Left ventricle myocardium superior (tissue), 1 donor: ENCODE measurements at places on chromosomes 11 and 22.
A peak's percentile ranks its signal among the peaks of the same experiment; 100 is the strongest.

DNA sequence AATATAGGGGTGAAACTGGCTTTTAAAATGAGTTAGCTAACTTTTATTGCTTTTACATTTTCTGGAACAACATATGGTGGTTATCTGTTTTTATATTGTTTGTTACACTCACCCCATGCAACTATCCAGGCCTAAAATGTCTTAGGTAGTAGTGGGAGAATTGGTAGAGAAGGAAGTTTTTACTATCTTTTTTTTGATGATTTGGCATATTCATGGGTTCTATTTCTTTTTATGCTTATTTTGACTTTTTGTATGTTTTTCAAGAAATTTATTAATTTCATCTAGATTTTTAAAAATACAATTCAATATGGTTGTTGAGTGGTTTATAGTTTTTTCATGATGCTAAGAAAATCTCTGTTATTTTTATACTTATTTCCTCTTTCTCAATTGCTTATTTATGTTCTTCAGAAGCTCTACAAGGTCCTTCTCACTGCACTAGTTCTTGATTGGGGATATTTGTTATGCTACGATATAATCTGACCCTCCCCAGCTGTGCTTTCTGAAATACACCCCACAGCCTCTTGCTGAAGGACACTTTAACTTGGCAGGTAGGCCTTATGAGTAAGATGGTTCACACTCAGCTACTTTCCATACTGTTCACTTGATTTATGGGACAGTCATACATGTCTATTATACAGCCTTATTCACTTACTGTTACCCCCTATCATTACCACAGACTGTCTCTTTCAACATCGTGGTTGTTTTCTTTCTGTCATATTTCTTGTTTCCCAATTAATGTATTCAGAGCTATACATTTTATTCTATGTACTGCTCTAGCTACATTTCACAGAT is 431.2 kb downstream of the METTL15 start:
- DNase-seq: no peak

- DNase-seq: no peak
Observed at GRCh38 chr11:68956142-68956541, 24.6 kb downstream of the MRGPRD start.

GRCh38 chr11:128238521-128239265 is 348.7 kb downstream of the ETS1 start:
- DNase-seq: no peak

- peak; percentile 30 for DNase-seq
Observed at GRCh38 chr11:20162824-20163782, 2.8 kb upstream of the DBX1 start.

GRCh38 chr11:67628710-67629385 is 889 bp downstream of the NUDT8 start:
- DNase-seq: peak; percentile 54

DNA sequence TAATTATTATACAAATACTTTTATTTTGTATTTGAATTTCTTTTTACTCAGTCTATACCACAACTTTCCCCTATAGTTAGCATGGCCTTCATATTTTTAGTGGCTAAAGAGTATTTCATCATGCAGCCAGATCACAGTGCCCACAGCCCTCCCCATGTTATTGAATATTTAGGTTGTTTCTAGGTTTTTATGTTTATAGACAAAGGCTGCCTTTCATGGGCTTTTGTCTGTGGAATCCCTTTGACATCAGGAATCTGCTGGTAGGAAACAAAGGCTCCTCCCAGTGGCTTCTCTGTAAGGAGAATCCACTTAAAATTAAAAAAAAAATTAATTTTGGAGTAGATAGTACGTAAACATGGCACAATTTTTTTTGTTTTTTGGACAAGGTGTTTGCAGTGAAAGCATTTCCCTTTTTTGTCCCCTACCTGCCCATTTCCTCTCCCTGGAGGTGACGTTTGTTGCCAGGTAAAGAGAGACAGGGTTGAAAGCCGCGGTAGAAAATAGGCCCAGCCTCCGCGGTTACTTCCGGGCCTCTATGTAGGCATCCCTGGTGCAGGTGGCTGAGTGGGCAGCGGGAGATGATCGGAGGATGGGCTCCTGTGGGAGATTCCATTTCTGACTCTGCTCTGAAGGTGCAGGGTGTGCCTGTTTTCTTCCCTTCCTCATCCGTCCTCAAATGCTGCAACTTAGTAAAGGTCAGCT is 82.2 kb upstream of the OR4B1 start:
- DNase-seq: no peak

- DNase-seq: no peak
Observed at GRCh38 chr11:73114110-73114834, 27.8 kb downstream of the FCHSD2 start.

- DNase-seq: no peak
Observed at GRCh38 chr11:105073456-105074165, 28.5 kb upstream of the CARD16 start.

DNA sequence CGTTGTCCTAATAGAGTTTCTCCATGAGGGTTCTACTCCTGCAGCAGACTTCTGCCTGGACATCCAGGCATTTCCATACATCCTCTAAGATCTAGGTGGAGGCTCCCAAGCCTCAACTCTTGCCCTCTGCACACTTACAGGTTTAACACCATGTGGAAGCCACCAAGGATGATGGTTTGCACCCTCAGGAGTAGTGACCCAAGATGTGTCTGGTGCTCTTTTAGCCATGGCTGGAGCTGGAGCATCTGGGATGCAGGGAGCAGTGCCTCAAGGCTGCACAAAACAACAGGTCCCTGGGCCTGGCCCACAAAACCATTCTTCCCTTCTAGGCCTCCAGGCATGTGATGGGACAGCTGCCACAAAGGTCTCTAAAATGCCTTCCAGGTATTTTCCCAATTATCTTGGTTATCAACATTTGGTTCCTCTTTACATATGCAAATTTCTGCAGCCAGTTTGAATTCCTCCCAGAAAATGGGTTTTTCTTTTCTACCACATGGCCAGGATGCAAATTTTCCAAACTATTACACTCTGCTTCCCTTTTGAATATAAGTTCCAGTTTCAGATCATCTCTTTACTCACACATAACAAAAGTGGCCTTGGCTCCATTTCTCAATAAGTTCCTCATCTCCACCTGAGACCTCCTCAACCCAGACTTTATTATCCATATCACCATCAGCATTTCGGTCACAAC is 69.5 kb upstream of the GNAZ start:
- no peak for DNase-seq

GRCh38 chr22:29400576-29400975 is 12.2 kb upstream of the AP1B1 start:
- DNase-seq: no peak

GRCh38 chr11:71279916-71280645 is 27.7 kb upstream of the SHANK2 start:
- no peak for DNase-seq
